AG08396 (cell line): ENCODE measurements at places on chromosomes 4 and X.

GRCh38 chr4:160514126-160514525, 1411.2 kb downstream of the RAPGEF2 start:
- no peak for DNase-seq

DNA sequence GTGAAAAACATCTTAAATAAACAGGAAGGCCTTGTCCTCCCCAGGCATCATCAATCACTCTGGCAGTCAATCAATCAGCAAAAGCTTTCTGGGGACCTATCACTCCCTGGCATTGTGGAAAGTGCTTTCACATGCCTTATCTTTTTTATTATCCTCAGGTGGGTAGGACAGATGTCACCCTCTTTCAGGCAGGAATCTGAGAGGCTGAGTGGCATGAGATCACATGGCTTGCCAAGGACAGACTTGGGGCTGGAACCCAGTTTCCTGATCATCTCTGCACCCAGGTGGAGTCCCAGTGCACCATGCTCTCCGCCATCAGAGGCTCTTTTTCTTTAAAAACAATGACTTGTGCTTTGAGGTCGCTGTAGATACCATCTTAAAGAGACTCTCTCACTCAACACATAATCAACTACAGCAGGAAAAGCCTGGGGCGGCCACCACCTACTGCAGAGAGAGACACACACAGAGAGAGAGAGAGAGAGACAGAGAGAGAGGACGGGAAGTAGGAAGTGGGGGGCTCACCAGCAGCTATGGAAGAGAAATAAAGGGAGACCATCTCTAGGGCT, 282.7 kb downstream of the PTTG2 start:
- no peak for DNase-seq

DNA sequence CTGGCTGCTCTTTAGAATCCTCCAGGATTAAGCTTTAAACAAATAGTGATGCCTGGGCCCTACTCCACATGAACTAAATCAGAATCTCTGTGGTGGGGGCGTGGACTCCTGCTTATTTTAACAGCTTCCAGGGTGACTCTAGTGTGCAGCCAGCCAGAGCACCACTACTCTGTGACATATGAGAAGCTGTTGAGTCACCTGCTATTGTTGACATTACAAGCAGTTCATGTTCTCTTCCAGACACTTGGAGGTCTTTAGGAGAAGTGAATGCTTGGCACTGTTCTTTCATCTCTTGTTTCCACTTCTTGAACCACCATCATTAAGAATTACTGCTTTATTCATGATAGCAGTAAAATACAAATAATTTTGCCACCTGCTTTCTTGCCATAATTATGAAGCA, 426 bp upstream of the C4orf51 start:
- DNase-seq: peak; percentile 82

- no peak for DNase-seq
Measured at GRCh38 chr4:14091531-14091930, 464.0 kb upstream of the BOD1L1 start.

- DNase-seq: no peak
Measured at GRCh38 chr4:179048839-179049453, 1606.7 kb upstream of the AGA start.

DNA sequence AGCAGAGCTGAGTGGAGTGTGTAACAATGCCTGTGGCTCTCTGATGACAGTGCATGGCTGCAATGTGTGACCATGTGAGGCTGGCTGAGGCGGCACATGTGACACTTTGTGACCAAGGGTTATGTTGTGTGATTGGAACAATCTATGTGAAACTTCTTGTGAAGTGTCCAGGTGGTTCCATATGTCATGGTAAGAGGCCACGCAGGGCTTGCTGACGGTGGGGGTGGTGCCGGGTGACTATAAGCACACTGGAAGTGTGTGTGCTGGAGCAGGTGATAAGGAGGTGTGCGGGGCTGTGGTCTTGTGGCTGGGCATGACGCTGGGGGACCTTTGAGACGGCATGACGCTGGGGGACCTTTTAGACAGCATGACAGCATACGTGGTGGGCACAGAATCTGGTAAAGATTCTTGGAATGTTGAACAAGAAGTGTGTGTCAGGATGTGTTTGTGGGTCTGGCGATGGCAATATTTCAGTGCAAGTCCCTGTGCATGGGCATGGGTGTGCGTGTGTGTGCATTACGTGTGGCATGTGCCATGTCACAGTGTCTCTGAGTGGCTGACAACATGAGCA, 7.4 kb upstream of the HDAC6 start:
- no peak for DNase-seq

DNA sequence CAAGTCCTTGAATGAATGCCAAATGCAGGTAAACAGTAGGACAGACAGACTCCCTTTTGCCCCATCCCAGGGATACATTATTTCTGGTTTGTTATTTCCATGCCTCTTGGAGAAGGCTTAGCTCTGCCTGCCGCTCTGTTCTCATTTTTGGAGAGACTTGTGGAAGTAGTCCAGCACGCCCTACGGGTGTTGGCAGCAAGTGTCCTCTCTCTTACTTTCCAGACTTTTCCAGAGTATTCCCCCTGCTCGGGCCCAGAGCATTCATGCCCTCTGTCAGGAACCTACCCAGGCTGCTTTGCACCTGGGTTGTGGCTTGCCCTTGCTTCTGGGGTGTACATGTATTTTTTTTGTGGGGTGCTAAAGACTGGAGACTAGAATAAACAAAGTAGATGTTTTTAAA, 15.3 kb downstream of the SLC34A2 start:
- DNase-seq: no peak

- no peak for DNase-seq
Measured at GRCh38 chrX:154991039-154991438, 31.5 kb downstream of the F8 start.

GRCh38 chr4:8364848-8365350, 75.6 kb downstream of the ACOX3 start:
- DNase-seq: no peak

GRCh38 chr4:113575401-113575800, 186.1 kb downstream of the CAMK2D start:
- DNase-seq: no peak

DNA sequence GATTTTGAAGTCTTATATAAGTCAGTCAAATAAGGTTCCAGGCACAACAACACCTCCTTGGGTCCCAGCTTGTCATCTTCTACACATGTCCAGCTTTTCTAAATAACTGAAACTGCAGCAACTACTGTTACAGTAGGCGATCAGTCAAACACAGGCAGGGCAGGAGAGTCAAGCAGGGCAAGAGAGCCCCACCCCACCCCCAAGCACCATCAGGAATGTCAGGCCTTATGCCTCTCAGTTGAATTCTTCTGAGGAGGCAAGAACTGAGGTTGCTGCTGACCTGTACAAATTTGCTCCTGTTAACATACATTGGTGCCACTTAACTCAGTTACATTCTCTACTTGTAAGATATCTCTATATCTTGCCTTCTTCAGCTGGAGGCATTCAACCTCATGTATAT, 608.8 kb upstream of the PCDH10 start:
- DNase-seq: no peak

GRCh38 chrX:79466636-79467035, 99.5 kb upstream of the ITM2A start:
- no peak for DNase-seq

GRCh38 chr4:85370400-85371032, 104.4 kb upstream of the ARHGAP24 start:
- peak; percentile 10 for DNase-seq

- no peak for DNase-seq
Measured at GRCh38 chr4:5048721-5049120, 2.6 kb upstream of the STK32B start.

DNA sequence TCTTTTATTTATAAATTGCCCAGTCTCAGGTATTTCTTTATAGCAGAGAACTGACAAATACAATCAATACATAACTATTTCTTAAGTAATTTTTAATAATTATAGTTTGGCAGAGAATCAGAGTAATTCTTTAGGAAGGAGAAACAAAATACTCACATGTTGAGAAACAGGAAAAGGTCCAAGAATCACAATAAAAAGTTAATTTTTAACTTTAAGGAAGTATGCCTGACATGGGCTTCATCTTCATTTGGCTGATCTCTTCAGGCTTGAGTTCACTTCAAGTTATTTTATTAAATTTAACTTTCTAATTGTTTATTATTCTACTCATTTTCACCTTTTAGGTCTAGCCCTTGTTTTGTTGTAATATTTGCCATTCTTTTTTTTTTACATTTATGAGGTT, 36.1 kb upstream of the RNF150 start:
- no peak for DNase-seq

DNA sequence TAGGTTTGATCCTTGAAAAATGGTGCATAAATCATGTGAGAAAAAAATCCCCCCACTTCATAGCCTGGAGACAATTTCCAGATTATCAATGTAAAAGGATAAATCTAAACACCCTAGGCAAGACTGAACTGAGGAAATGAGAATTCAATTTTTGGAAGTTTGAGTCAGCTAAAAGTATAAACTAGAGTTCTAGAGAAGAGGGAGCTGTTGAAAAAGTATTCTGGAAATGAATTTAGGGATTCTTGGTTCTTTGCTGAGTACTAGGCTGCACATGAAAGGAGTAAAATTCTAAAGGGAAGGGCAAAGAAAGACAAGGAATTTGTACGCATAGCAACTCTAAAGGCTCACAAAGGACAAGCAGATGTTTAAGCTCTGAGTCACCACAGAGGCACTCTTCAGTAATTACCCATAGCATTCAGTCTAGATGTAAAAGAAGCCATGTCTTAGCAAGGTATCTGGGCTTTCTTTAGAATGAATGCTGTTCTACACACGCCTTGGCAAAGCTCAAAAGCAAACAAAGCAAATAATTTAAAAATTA, 896.5 kb downstream of the PDHA2 start:
- peak; percentile 1 for DNase-seq

DNA sequence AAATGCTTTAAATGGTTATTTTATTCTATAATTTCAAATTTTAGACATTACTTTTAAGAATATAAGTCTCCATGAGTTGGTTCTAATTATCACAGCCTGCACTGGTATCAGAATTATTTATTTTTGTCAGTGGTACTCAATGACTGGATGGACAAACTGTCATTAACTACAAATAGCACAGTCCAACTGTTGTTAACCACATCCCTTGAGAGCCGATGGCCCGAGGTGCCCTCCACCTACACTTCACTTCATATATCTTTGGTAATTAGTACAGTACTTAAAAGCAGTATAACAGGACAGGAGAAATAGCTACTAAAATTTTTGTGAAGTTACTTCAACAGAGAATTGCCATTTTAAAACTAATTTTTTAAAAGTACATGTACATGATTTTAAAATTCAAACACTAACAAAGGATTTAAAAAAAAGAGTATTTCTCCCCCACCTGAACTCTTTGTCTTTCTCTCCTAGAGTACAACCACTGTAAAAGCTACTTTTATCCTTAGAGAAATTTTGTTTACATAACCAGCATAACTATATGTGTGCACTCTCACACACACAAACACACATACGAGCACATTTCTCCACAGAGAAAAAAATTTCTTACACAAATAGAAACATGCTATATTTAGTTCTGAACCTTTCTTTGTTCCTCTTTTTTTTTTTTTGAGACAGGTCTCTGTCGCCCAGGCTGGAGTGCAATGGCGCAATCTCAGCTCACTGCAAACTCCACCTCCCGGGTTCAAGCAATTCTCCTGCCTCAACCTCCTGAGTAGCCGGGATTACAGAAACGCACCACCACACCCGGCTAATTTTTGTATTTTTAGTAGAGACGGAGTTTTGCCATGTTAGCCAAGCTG, 6.5 kb downstream of the TIFA start:
- no peak for DNase-seq

DNA sequence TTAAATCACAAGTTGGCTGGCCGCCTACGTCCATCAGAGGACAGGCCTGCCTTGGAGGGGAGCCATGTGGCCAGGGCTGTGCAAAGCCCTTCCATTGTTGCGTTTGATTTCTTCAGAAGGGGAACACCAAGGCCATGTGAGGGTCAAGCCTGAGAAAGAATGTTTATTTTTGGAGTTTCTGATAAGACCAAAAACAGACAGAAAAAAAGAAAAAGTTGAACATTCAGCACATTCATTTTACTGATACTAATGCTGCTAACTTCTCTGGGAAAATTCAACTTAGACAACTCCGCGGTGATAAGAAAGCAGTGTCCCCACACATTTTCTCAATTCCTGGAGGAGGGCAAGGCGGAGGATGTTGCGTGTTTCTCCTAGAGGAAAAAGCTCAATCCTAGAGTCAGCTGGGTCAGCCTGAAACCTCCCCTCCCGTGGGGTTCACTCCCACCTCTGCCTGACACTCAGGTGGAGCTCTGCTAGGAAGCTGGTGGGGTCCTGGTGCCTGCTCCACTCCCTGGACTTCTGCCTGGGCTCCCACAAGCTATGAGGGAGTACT, 63.5 kb downstream of the ANAPC4 start:
- DNase-seq: no peak

- DNase-seq: no peak
Measured at GRCh38 chr4:3689006-3689405, 77.2 kb upstream of the ADRA2C start.

DNA sequence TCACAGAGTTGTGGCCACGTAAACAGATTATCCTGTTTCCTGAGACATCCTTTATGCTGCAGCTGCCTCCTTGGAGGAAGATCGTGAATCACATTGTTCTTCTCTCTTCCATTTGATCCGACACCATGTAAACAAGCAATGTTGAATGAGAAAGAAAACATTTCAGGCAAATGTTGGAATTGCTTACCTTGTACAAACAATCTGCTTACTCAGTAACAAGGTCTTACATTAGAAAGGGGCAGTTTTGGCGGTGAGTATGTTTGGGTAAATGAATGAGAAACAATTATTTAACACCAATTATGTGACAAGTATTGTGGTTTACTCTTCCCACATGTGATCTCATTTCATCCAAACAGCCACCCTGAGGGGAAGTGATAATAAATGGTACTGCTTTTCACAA, 637.8 kb downstream of the RAB28 start:
- no peak for DNase-seq

GRCh38 chr4:15652841-15653240, 2.3 kb downstream of the FBXL5 start:
- DNase-seq: no peak

GRCh38 chr4:139764182-139764581, 98.6 kb downstream of the MGST2 start:
- no peak for DNase-seq

- no peak for DNase-seq
Measured at GRCh38 chr4:165133150-165133549, 20.5 kb upstream of the TMEM192 start.

GRCh38 chrX:153971450-153972367, at the start of gene HCFC1:
TSS of gene HCFC1 (minus strand) at chrX:153971818. CDS start at chrX:153970840, 978 bp downstream.
- DNase-seq: peak; percentile 88

DNA sequence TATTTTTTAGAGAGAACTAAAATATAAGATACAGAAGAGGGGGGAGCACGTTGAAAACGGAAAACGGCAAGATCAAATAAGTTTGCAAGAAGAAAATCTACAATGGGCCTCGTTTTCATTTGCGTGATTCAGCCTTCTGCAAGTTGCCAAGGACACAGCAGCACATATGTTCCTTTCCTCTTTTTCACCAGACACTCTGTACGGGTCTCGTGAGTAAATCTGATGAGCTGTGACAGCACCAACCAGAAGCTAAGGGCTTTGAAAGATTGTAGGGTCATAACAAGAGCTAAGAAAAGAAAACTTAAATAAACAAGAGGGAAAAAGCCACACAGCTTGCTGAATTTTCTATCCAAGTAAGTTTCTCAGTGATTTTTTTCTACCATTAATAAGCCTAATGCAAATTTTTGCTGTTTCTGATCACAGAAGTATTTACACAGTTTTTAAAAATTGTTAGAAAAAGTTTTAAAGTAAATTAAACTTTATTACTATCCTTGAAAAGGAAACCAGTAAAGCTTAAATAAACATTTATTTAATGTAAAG, 63.4 kb downstream of the SCML2 start:
- DNase-seq: no peak
